Urothelium cell line (cell line): ENCODE measurements at places on chromosomes 12 and 14.

GRCh38 chr12:132478433-132478803 lies 11.5 kb upstream of the FBRSL1 start:
- DNase-seq = no peak

GRCh38 chr12:98388126-98388525 lies 127.3 kb upstream of the TMPO start:
- DNase-seq = no peak

DNA sequence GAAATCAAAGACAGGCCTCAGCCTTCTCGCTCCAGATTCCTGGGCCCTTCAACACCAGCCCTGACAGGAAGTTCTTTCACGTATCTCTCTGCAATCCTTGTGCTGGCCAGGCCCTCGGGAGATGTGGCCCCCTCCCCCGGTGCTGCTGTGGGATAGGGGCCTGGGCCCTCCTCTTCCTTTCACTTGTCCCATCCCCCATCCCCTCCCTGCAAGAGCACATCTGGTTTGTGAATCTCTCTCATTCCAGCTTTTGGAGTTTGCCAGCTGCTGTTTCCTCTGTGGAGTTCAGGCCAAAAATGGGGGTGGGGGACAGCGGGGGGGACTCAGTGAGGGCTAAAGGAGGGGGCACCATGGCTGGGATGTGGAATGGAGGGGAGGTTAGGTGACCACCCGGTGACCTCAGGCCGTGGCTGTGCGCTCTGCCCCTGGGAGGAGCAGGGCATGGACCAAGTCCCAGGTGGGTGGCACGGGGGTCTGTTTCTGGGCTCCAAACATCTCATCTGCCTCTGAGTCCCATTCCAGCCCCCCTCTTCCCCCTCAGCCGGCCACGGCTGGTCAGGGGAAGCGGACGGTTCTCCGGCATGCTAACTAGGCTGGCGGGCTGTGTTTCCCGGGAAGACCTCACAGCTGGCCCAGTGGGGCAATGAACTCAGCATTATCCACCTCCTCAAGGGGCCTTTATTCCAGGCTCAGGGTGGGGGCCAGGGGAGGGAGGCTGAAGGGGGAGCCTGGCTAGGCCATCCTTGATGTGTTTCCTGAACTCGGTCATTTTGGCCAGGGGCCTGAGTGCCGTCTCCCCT lies 7.4 kb downstream of the LRP1 start:
- DNase-seq = no peak

DNA sequence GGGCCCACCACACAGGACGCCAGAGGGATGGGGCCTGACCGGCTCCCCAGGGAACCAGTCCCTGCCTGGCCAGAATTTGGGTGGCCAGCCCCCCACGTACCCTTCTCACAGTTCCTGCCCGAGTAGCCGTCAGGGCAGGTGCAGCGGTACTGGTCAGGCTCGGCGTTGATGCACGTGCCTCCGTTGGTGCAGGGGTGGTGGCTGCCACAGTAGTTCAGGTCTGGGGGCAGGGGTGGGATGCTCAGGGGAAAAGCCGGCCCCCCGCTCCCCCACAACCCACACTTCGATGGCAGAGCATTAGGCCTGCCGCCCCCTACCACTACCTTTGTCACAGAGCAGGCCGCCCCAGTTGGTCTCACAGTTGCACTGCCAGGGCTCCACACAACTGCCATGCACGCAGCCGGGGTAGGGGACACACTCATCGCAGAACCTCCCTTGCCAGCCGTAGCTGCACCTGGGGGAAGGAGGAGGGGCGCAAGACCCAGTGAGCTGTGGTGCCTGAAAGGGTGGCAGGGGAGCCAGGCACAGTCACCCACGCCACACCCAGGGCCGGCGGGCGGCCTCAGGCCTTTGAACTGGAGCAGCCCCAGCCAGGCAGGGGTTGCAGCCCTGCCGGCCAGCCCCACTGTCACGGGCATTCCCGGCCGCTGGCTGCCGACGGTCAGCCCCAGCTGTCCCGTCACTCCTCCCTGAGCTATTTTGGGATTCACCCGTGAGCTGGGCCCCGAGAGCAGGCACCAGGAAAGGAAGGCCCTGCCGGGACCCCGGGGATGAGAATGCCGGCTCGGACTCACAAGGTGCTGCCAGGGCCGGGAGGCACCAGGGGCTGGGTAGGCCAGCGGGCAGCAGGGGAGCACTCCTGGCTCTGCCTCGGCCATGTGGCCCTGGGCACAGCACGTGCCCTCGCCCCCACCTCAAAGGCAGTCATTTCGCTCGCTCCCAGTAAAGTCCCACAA lies 16.5 kb downstream of the JAG2 start:
- no peak for DNase-seq

- DNase-seq = no peak
These were observed 859.2 kb downstream of the DIO2 start for GRCh38 chr14:79352076-79352630.

GRCh38 chr12:121934309-121934664 lies 15.9 kb downstream of the CFAP251 start:
- DNase-seq = no peak

- DNase-seq = no peak
These were observed 29.8 kb downstream of the CFL2 start for GRCh38 chr14:34684578-34684977.

DNA sequence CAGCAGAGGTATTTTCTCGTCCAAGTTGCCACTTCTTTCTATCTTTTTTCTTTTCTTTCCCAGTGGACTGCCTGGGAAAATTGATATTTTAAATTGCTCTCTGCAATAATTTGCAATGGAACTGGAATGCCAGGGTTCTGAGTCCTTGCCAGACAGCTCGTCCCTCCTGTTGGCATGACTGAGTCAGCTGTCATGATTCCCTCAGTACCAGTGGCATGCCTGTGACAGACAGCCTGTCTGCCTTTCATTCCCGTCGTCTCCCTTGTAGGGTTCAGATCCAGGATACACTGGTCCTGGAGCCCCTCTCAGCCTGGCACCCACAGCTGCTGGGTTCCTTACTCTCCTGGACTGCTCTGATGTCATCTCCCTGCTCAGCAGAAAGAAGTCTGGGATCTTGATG lies 84.8 kb downstream of the PTPN11 start:
- DNase-seq = no peak

DNA sequence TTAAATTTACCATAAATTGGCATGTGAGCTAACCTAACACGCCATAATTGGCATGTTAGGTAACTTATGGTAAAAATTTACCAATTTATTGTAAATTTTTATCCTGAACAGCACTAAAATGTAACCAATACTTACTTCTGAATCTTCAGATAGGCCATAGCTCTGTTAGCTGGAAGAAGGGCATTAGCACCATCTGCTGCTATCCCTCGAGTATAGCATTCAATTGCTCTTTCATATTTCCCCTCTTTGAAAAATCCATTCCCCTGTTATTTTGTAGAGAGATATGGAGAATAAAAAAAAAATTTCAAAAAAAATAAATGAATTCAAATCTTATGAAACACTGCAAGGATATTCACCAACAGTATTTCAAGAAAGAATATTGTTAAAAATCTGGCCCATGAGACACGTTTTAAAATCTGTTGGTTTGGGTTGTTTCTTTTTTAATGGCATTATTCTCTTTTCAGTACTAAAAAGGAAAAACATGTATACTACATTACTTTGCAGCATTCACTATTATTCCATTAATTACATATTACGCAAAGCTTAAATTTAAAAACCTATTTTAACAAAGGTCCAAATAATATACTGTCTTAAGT lies 19.1 kb downstream of the RPAP3 start:
- DNase-seq = peak; percentile 31

DNA sequence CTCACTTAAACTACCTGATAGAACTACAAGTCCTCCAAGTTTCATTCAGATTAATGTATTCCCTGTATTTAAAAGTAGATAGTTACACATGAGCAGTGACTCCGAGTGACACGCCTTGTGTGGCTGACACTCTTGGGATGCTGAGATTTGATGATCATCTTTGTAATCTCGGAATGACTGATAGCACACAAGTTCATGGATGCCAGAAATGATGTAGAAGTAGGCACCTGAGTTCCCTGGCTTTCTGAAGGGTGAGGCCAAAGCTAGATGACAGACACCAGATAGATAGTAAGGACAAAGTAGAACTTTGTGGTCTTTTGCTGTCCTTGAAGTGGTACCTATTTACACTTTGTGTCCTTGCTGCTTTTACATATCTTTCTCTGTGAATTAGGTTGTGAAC lies 491.2 kb downstream of the PCNX1 start:
- no peak for DNase-seq

DNA sequence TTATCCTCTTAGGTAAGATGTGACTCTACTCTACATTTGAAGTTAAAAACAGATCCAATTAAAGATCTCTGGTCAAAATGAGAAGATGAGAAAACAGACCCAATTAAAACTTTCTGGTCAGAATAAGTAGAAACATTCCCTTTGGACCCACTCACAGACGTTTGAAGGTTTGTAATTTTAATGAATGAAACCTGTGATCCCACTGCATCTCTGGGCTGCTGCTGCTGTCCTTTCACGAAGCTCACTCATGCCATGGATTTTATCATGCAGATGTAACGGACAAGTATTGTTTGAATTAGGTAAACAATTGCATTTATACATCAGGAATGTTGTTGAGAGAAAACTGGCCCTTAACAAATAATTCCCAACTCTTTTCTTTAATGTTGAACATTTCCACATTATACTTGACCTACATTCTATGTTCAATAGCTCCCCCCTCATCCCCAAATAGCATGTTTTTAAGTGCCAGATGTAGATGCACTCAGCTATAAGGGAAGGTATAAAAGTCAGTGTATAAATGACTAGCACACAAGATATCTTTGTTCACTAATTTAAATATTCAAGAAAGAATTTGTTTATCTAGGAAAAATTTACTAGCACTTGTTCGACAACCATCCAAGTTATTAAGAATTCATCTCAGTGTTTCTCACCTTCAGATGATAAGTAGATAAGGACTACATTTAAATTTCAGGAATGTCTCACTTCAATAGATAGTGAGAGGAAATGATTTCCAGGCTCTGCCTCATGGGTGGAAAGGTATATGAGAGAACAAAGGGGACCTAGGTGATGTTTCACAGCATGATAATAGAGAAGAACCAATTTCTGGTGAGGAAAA lies 202.3 kb upstream of the LMNTD1 start:
- DNase-seq = no peak

DNA sequence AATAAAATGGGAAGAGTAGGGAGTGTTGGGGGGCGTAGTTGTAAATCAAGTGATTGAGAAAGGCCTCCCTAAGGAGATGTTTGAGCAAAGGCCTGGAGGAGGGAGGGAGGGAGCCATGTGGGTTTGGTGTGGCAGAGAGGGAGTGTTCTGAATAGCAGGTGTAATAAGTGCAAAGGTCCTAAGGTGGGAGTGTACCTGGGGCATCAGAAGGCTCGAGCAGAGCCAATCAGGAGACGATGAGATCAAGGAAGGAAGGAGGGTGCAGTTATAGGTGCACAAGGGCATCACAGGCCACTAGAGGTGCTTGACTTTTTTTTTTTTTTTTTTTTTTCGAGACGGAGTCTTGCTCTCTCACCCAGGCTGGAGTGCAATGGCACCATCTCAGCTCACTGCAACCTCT lies 77.9 kb upstream of the PLXNC1 start:
- no peak for DNase-seq

GRCh38 chr12:3694673-3695072 lies 58.2 kb downstream of the CRACR2A start:
- DNase-seq = no peak

- no peak for DNase-seq
These were observed 46.6 kb downstream of the ATF7 start for GRCh38 chr12:53579545-53579955.
